ENCODE measurements at places on chromosomes 6 and 20.

GRCh38 chr20:226958-227357 is at the start of gene DEFB129:
Gene DEFB129 (plus strand): TSS chr20:227258. CDS start chr20:227289, 31 bp downstream.
- no peak for DNase-seq

- peak; percentile 46 for DNase-seq
Observed at GRCh38 chr6:145028144-145028818, 707.0 kb downstream of the EPM2A start.

DNA sequence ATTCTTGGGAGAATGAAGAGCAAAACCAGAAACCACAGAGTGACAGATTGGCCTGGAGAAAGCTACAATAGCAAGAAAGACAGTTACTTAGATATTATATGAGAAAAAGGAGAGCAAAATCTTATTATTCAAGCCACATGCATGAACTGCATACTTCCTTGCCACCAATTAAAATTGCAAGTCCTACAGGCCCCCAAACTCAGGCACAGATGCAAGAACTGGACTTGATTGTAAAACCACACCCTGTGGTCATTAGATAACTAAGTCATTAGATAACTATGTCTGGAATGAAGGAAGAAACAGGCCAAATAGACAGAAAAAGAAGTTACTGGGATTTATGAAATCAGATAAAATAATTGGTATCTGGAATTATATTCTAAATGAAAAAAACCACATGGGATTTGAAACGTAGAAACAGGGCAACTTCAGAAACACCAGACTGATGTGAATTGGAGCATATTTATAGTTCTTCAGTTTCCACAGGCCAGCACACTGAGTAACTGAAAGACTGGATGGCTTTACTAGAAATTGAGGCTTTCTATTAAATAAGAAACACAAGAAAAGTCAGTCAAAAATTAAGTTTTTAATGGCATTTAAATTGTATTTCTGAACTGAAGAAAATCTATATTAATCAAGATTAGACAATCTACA is 49.4 kb upstream of the CARMIL1 start:
- no peak for DNase-seq

- DNase-seq: peak; percentile 90
Observed at GRCh38 chr20:41249411-41250281, 67.9 kb downstream of the ZHX3 start.

- no peak for DNase-seq
Observed at GRCh38 chr6:25010176-25010575, 74.4 kb upstream of the RIPOR2 start.

DNA sequence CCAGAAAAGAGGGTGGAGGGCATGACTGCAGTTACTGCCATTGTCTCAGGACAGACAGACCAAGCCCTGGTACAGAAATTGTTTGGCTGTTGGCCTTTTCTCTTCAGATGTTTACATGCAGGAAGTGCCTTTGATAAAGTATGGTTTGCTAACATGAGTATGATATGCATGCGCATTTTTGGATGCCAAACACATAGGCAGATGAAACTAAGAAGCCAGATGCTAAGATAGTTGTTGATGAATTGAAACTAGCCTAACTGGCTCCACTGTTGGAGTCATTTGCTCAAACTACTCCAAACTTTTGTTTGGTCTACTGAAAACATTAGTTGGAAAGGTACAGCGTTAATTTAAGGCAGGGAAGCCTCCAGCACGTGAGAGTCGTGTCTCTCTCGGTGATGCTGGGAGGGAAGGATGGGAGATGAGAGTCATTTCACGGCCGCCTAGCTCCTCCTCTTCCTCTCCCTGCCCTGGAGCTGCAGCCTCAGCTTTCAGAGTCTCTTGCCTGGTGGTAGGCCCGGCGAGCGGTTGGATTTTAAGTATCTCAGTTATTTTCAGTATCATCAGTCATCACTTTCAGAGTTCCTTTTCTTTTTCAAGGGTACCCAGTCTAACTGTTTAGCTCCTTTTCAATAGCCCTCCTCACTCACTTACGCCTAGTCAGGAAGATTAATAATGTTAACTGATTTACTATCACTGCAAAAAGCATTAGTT is 29.7 kb downstream of the RREB1 start:
- no peak for DNase-seq

- DNase-seq: no peak
Observed at GRCh38 chr6:29946223-29947076, 4.1 kb downstream of the HLA-A start.

DNA sequence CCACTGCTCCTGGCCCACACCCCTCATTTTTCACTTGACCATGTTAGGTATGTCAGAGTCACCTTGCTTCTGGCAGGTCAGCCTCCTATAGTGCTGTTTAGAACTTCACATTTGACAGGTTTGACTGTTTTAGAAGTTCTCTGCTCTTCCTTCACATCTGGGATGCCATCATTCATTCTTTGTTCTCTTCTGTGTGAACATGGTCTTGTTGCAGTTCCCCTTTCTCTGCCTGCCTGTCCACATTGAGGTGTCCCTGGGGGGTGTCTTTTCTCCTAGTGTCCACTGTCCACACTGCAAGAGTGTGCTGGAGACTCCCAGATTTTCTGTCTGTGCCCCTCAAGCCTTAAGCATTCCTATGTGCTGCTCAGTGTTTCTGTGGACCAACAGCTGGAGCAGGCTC is 89.5 kb downstream of the JARID2 start:
- DNase-seq: no peak

GRCh38 chr6:30121446-30122366 is 8.8 kb upstream of the TRIM31 start:
- no peak for DNase-seq

- no peak for DNase-seq
Observed at GRCh38 chr6:23184351-23184750, 615.0 kb downstream of the HDGFL1 start.

DNA sequence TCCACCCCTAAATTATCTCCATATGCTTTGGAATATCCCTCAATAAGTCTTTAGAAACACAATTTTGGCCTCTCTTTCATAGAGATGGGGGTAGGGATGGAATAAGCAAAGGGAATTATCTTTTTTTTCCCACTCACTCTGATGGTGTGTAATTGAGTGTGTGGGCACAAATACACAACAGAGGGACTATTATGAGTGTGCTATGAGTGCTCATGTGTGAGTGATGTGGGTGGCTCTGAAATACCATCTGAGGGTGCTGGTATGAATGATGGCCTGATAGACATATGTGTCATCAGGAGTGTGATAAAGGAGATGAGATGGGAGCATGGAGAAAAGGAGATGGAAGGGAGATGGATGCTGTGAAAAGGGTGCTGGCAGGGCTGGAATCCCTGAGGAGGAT is 35.6 kb downstream of the GSS start:
- DNase-seq: no peak

GRCh38 chr20:13960119-13960518 is 30.3 kb downstream of the SEL1L2 start:
- no peak for DNase-seq

DNA sequence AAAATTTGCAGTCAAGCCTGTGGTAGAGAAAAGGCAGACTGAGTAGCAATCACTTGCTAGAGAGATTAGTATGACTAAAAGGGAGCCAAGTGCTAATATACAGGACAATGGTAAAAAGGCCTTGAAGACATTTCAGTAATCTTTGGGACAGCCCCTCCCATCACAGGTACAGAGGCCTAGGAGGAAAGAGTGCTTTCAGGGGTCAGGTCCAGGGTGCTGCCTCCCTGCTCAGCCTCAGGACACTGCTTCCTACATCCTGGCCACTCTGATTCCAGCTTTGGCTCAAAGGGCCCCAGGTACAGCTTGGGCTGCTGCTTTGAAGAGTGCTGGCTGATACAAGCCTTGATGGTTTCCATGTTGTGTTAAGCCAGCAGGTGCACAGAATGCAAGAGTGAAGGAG is 543.5 kb downstream of the MMUT start:
- DNase-seq: no peak

DNA sequence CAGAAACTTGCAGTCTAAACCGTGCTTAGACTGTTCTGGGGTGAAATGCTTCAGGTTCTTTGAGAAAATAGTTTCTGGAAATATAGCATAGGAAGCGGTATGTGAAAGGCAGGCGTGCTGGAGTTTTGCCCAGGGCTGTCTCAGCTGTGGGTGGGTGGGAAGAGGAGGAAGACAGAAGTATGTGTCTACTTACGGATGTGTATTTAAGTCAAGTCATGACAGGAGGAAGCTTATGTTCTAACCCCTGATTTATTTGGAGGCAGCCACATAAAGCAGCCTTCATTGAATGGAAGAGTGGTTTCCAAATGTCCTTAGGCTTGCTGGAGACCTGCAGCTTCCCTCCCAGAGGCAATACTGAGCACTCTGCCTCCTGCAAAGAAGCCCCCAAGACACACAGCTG is 345.8 kb upstream of the PRND start:
- peak; percentile 3 for DNase-seq

GRCh38 chr20:56223352-56223751 is 25.2 kb upstream of the MC3R start:
- DNase-seq: no peak

GRCh38 chr6:2680264-2680922 is 70.3 kb downstream of the MYLK4 start:
- no peak for DNase-seq

DNA sequence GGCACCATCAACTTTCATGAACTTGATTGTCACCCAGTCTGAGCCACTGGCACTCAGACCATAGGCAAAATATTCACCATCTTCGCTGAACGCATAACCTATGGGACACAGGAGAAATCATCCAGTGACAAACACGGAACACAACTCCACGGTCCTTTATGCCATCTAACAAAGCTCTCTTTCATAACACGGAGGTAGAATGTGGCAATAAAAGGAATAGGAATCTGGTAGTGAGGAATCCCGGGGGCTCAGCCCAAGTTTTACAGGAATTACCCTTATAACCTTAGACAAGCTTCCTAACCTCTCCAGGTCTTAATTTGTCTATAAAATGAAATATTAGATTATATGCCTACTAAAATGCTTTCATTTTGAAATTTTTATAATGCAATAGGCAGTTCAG is 29.4 kb downstream of the PREP start:
- DNase-seq: no peak

DNA sequence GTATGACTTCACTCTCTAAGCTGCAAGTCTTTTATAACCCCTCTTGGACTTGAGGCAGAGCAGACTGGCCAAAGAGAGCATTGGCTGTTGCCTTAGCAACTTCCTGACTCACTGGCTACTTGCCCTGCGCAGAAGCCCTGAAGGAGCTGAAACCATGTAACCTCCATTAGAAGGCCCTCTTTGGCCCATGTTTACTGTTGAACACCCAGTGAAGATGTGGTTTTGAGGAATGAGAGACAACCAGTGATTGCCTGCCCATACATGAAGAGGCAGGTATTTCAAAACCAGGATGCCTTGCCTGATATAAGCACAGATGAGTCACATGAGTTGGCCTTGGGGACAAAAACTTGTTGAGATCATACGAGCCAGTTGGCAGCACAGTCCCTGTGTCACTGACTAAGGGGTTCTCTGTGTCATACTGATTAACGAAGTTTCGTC is 182.5 kb downstream of the EDN1 start:
- DNase-seq: no peak

DNA sequence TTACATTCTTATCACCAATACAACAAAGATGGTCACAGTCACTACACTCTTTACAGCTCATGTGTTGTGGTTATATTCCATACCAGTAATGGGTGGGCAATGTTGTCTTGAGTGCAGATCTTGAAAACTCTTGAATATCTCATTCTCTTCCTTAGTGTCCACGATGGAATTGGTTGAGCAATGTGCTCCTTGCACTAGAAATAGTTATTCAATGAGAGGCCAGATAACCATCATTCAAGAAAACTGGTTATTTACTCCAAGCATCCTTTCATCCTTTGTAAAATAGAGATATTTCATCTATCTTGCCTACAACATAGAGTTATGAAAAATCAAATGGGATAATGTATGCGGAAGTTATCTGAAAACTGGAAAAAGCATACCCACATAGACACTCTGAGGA is 215.9 kb downstream of the ARHGAP18 start:
- no peak for DNase-seq

GRCh38 chr20:21513881-21514540 is at the start of gene NKX2-2:
Gene NKX2-2 (minus strand): TSS chr20:21514064. CDS start chr20:21513669, 395 bp downstream.
- no peak for DNase-seq

DNA sequence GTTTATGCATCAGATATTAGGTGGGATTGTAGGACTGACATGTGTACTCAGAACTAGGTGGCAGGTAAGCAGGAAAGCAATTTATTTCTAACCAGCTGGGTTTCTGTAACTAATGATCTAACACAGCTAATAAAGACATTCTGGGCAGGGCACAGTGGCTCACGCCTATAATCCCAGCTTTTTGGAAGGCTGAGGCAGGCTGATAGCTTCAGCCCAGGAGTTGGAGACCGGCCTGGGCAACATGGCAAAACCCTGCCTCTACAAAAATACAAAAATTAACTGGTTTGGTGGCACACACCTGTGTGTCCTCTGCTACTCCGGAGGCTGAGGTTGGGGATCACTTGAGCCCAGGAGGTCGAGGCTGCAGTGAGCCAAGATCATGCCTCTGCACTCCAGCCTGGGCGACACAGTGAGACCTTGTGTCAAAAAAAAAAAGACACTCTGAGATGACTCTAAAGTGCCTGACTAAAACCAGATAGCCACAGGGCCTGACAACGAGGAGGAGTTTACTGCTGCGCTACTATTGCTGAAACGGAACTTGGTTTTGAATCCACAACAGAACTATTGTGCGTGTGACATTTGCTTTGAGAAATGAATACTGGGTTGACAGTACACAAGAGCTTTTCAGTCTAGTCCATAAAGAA is 29.2 kb upstream of the CEP85L start:
- DNase-seq: no peak

DNA sequence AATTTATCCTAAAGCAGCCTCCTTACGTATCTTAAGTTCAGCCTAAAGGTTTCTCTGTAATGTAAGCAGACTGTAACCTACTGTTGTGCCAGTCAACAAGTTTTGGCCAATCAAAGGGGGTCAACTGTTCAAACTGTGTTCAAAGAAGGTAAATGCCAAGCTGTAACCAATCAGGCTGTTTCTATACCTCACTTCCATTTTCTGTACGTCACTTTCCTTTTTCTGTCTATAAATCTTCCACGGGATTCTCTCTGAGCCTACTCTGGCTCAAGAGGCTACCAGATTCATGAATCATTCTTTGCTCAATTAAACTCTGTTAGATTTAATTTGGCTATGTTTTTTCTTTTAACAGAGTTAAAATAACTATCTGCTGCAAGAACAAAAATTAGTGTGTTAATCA is 5.1 kb upstream of the CALHM6 start:
- no peak for DNase-seq

DNA sequence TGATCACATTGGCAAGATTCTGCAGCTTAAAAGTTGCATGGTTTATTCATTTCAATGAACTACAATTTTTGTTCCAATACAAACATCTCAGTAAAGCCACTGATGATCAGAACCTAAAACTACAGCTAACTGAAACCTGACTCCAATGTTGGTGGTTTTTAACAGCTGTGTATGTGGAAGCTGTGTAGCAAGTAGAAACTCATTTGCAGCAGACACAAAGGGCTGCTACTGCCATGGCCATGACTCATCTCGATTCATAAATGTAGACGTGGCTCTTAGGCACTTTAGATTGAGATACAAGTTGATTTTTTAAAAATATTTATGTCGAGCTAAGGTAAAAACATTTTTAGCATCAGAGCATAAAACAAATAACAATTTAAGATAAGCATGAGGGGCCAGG is 19.5 kb upstream of the MAP3K4 start:
- DNase-seq: no peak

GRCh38 chr6:110643175-110643574 is 166.8 kb upstream of the SLC22A16 start:
- no peak for DNase-seq

Measured in dermis microvascular lymphatic vessel endothelial cell (primary cell).